Stimulated activated CD4-positive, alpha-beta T cell treated with anti-CD3 and anti-CD28 coated beads, Interleukin-2, amount 100 ng/mL, for 4 hours (primary cell): ENCODE measurements at places on chromosomes 16 and 17.
A peak's percentile ranks its signal among the peaks of the same experiment; 100 is the strongest.

- DNase-seq, result no peak
Observed at GRCh38 chr17:34081269-34081668, 173.8 kb upstream of the CCL2 start.

DNA sequence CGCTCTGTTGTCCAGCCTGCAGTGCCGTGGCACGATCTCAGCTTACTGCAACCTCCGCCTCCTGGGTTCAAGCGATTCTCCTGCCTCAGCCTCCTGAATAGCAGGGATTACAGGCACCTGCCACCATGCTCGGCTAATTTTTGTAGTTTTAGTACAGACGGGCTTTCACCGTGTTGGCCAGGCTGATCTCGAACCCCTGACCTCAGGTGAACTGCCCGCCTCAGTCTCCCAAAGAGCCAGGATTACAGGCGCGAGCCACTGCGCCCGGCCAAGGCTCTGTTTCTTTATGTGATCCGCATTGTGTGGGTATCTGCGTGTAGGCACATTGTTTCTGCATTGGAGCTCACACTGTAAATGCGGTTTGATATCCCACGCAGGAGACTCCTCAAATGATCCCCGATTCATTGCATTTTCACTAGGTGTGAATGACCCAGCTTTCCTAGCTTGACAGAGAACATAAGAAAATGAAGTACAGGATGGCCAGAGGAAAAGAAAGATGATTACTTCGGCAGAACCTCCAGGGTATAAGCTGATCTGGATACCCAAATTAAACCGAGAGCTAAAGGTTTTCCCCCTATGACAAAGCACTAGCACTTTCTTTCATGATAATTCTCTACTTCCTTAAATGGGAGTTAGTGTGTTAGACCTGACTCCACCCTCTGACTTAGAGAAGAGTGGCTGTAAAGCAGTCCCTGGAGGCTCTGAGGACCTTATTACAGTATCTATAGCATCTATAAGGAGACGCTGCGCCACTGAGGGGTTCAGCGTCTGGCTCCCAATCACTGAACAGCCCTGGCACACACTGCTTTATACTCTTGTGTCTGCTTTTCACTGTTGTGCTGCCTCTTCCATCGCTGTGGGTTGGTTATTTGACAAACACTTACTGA lies 17.3 kb downstream of the COTL1 start:
- no peak for DNase-seq

DNA sequence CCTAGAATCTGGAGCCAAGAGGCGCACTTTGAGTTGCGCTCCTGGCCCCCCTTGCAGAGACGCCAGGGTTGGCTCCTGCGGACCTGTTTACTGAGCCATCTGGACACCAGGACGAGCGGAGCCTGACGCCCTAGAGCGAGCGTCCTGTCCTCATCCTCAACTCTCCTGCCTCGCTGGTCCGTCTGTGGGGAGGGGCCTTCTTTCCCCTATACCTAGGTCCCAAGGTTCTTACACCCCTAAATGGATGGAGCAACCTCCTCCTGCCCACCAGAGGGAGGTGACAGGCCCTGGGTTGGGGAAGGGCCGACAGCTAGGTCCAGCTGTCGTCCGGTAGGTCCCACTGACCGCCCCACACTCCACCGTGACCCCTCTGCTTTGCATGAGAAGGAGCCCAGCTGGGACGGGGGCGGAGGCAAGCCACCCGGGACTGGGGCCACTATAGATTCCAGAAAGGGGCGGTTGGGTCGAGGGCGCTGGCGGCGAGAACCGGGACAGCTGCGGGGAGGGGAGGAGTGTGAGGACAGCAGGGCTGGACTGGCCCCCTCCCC lies 3.1 kb upstream of the LHX1 start:
- no peak for DNase-seq

- no peak for DNase-seq
Observed at GRCh38 chr16:24085666-24086065, 170.5 kb upstream of the CACNG3 start.

DNA sequence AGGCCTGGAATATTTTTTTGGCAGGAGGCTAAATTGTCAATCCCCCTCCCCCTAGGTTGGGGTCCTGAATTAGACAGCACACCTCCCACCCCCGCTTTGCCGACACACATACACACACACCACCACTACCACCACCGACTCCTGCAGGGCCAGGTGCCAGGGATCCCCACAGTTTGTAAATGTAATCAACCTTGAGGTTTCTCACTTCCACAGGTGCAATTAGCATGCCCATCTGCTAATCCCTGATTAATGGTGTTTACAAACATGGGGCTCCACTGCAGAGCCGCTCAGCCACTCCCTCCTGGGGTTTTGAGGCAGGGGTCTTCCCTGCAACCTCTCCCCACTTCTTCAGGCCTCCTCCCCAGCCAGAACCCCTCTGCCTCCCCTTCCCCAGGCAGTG lies 11.8 kb downstream of the MRM1 start:
- DNase-seq, result no peak

DNA sequence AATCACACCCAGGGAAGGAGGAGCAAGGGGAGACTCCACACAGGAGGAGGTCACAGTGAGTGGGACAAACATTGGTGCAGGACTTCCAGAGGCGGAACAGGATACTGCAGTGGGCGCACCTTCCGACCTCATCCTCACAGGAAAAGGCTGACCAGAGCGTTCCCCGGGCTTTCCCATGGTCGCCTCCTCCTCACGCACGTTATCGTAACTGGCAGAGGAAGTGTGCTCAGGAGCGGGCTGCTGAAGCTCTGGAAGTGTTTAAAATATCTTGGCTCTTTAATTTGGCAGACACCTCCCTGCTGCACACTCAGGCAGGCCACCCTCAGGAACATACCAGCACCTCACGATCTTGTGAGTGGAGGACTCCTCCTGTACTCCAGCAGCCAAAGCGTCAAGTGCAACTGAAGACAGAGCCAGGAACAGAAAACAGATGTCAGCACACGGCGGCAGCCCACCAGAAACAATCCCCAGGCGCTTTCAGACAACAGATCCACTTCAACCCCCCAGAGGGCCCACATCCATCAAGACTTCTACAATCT lies 17.5 kb downstream of the FANCA start:
- no peak for DNase-seq

GRCh38 chr16:724188-725040 lies 1.8 kb downstream of the CCDC78 start:
- no peak for DNase-seq

GRCh38 chr16:86662740-86663139 lies 84.4 kb downstream of the FOXL1 start:
- DNase-seq, result no peak

DNA sequence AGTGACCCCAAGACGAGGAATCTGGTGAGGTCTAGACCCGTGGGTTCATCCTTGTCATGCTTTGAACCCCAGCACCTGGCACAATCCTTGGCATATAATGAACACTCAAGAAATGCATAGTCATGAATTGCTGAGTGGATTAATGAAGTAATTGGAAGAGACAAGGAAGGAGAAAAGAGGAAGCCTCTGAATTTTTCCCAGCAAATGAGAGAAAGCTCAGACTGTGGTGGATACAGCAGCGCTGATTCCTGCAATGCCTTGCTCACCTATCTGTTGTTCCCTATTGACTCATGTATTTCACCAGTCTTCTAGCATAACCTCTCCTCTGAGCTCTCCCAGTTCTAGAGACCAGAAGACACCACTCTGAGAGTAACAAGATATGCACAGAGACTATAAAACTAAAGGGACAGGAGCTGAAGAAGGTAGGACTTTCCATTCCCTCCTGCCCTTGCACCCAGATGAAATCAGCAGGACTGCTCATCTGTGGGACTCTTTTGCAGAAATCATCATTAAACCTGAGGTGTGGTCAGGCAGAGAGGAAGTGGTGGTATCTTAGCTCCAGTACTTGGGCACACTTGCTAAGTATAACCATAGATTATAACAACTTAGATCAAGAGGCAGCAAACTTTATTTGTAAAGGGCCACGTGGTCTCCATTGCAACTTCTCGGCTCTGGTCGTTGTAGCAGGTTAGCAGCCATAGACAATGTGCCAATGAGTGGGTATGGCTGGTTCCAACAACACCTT lies 102.8 kb downstream of the MAF start:
- no peak for DNase-seq

- DNase-seq, result no peak
Observed at GRCh38 chr17:57279432-57279831, 23.1 kb downstream of the MSI2 start.

DNA sequence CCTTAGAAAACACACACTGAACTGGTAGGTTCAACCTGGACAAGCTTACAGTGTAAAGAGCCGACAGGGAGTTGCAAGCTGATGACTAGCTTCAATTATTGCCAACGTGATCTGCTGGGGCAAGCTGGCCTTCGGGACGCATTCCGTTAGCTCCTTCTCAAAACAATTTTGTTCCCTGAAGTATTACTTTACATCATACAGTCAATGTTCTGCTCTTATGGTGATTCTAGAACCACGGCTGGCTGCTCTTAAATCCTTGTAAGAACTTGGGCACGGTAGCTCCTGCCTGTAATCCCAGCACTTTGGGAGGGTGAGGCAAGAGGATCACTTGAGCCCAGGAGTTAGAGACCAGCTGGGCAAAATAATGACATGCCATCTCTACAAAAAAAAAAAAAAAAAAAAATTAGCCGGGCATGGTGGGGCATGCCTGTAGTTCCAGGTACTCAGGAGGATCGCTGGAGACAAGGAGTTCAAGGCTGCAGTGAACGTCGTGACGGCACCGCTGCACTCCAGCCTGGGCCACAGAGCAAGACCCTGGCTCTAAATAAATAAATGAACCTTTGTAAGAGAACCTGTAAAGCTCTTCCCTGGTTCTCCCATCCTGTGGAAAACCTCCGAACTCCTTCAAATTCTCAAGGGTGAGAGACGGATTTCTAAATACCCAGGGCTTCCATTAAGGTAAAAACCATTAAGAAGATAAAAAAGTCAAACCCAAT lies 2.0 kb downstream of the CDIP1 start:
- DNase-seq, result no peak

DNA sequence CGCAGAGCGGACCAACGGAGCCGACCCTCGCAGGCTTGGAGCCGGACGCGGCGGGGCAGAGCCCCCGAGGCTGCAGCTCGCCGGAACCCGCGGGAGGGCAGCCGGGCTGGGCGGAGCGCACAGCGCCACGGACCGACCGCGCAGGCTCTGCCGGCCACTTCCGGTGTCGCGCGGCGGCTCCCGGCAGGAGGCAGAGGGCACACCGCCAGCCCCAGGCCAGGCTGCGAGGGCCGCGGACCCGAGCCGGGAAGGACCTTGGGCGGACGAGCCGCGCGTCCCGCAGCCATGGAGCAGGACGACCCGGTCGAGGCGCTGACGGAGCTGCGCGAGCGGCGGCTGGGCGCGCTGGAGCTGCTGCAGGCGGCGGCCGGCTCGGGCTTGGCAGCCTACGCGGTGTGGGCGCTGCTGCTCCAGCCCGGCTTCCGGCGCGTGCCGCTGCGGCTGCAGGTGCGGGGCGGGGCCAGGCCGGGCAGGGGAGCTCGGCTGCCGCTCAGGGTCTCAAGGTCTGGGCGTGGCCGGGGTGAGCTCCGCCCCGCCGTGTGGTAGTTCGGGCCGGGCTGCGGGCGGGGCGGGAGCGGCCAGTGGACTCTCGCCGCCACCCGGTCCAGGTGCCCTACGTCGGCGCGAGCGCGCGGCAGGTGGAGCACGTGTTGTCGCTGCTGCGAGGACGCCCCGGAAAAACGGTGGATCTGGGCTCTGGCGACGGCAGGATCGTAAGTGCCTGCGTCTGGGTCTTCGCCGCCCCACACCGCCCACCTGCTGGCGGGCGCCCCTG lies at the start of gene ANTKMT:
TSS of gene ANTKMT (plus strand) at position 157 of the 775 bp plus-strand sequence. CDS start at position 286, 129 bp downstream.
- DNase-seq, result peak; percentile 54
